Regular cardiac myocyte (primary cell): ENCODE measurements at places on chromosomes 2 and 18. TPM values are rescaled to one million over a fixed set of nuclear protein-coding genes. Genes with fewer than 3 reads are reported as not detected.

RGPD6 gene
- total RNA-seq: 39.5 and 40.5 TPM in 2 replicates

DES gene
- total RNA-seq: 0.77 and 1.7 TPM in 2 replicates

CD207 gene
- not detected in 2 replicates for total RNA-seq

KYNU gene
- 0.38 and 2.8 TPM in 2 replicates for total RNA-seq

SGPP2 gene
- total RNA-seq: under 0.01 and 0.28 TPM in 2 replicates

KRTCAP3 gene
- not detected in 2 replicates for total RNA-seq

ACKR3 gene
- 0.58 and 5.4 TPM in 2 replicates for total RNA-seq

BMP10 gene
- not detected in 2 replicates for total RNA-seq

KCNG2 gene
- 0.19 and 1.1 TPM in 2 replicates for total RNA-seq

GCG gene
- not detected in 2 replicates for total RNA-seq

SLC4A3 gene
- 0.96 and 4.2 TPM in 2 replicates for total RNA-seq

MITD1 gene
- 18.8 and 19.4 TPM in 2 replicates for total RNA-seq

HAAO gene
- 0.38 and 0.56 TPM in 2 replicates for total RNA-seq

SFTPB gene
- total RNA-seq: not detected in 2 replicates

GPR39 gene
- total RNA-seq: 2.3 and 2.8 TPM in 2 replicates

TMSB10 gene
- total RNA-seq: 7,380 and 7,799 TPM in 2 replicates

C2orf80 gene
- not detected in 2 replicates for total RNA-seq
